ENCODE measurements at places on chromosomes 1 and 21.

DNA sequence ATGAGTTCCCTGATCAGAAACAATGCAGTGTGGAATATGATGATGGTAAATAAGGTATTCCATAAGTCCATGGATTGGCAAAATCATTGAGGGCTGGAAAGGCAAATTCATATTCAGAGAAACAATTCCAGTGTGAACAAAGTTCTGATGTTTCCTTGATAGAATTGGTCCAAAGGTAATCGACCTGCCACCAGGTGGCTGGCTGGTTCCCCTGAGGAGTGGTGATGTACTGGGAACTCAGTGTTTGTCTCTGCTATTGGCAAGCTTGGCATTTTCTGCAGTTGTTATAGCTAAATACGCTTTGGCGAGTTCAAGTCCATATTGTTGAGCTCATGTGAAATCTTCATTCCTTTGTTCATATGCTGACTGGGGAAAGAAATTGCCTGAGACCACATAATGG is 165.5 kb upstream of the PTGFR start:
- DNase-seq, result no peak

- no peak for DNase-seq
Observed at GRCh38 chr1:69167876-69168275, 399.8 kb upstream of the LRRC7 start.

DNA sequence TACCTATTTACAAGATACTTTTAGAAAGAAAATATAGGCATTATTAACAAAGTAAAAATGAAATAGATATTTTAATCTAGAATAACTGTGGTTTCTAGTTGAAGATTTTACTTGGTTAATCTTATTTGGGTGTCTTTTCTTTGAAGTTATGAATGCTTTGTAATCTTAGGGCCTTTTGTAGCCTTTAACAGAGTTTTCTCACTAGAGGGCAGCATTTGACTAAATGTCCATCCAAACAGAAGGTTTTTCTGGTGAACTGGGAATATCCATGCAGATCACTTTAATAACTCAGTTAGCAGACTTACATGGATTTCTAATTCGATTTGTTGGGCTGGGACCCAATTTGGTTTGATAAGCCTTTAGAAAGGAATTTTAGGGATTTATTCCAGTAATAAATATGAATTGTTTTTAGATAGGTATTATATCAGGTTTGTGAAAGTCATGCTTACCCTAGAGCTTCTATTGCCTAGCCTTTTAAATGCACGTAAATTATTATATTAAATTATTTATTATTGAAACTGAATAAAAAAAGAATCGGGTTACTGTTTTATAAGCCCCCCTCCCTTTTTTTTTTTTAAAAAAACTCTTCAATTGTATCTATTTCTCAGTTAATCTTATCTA is 119.7 kb downstream of the ZNF326 start:
- DNase-seq, result no peak

GRCh38 chr1:199223936-199224335 is 585.1 kb downstream of the PTPRC start:
- no peak for DNase-seq

DNA sequence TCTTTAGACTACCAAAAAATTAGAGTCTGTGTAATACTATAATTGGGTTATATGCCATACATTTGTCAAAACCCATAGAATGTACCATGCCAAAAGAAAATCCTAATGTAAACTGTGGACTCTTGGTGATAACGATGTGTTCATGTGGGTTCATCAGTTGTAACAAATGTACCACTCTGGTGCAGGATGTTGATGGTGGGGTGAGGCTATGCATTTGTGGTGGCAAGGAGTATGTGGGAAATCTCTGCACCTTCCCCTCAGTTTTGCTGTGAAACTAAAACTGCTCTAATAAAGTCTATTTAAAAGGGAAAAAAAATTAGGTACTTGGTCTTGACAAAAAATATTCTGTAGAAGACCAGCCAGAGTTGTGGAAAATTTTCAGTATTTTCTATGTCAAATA is 43.4 kb downstream of the INKA2 start:
- DNase-seq, result no peak

GRCh38 chr1:208450958-208451357 is 206.8 kb upstream of the PLXNA2 start:
- no peak for DNase-seq

DNA sequence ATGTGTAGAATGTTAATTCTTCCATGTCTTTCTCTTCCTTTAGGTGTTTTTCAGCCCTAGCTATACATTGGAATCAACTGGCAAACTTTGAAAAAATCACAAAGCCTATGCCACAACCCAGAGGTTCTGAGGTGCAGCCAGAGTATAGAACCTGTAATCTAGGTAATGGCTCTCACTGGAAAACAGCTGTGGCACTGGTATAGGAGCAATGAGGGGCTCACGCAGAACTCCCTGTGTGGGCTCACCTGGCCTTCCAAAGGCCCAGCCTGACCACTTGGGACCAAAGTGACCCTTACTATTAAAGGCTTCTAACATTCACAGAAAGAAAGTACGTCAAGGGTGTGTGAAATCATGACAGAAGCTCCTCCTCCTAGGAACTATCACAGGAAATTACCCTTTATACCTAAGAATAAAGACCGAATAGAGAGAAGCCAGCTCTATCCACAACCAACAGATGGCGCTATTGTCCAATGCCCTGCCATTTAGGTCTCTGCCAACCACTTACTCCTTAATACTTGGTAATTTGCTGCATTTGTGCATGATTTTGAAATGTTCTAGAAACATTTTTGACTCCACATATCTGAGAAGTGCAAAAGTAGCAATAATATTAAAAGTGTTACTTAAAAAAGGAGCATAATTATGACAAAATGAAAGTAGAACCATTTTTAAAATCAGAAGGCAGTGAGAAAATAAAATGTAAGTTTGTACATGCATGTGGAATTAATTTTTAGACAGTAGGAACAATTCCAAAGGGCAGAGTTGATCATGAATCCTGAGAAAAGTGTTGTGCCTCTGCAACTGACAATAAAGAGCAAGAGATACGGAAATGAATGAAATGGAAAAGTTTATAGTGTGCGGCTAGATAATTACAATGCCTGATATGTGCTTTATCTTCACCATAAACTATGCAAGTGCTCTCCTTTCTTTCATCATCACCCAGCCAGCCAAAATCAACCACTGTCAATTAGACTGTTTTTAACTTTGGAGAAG is 93.1 kb upstream of the HAO2 start:
- no peak for DNase-seq

GRCh38 chr1:220928320-220928719 is 49.1 kb downstream of the HLX start:
- no peak for DNase-seq

GRCh38 chr1:233269656-233270055 is 25.9 kb downstream of the PCNX2 start:
- DNase-seq, result no peak

- no peak for DNase-seq
Observed at GRCh38 chr1:197994907-197995407, 77.8 kb downstream of the LHX9 start.

DNA sequence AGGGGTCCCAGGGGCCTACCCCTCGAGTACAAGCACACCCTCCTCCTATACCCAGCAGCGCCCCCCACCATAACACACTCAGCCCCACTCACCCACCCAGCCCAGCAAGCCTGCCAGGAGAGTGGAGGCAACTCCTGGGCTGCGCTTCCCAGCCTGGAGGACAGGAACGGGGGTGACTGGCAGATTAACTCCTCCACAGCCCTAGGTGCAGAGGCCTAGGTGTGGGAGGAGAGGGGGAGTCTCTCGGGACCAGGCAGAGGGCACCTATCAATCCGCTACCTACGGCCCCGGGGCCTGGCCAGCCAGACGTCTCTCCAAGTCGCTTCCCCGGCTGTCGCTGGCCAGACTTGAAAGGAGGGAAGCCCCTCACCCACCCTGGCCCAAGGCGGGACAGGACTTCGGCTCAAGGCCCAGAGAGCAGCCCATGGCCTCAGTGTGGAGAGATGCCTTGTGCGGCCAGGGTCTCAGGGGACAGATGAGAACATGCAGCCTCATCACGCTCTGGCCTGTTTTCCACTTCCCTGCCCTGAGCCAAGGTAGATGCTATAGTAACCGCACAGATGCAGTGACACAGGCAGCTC is 24.9 kb downstream of the MATN1 start:
- no peak for DNase-seq

- no peak for DNase-seq
Observed at GRCh38 chr1:211711315-211711705, 35.9 kb upstream of the NEK2 start.

GRCh38 chr21:26909972-26910371 is 56.9 kb downstream of the ADAMTS5 start:
- no peak for DNase-seq

- no peak for DNase-seq
Observed at GRCh38 chr1:223702735-223703667, 9.3 kb upstream of the CAPN2 start.

DNA sequence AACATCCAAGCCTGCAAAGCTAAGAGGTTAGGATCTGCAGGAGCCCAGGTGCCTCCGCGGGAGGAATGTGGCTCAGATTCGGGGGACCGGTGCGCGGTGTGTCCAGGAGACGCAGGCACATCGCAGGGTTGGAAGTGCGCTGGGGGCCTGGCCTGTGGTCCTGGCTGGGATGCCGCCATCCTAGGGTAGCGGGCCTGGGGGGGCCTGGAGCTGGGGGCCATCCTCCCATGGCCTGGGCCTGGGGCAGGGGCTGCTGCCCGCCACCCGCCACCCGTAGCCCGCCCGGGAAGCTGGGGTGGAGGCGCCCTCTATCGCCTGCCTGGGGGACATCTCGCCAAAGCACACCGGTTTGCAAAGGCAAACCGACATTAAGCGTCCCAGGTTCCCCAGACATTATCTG is 170.6 kb upstream of the ARHGEF16 start:
- no peak for DNase-seq

Data from stimulated activated CD4-positive, alpha-beta T cell treated with anti-CD3 and anti-CD28 coated beads, Interleukin-1b, Interleukin-23, amount 100 ng/mL, for 1 hour (primary cell).